ENCODE measurements at places on chromosomes 6 and 20. TPM values are rescaled to one million over a fixed set of nuclear protein-coding genes. Genes with fewer than 3 reads are reported as not detected.

HINT3 gene
- total RNA-seq, result 10.8 TPM

TEAD3 gene
- total RNA-seq, result 0.27 TPM

CST7 gene
- not detected for total RNA-seq

SNAI1 gene
- total RNA-seq, result 11.3 TPM

PRR18 gene
- not detected for total RNA-seq

CLIC1 gene
- 1,055 TPM for total RNA-seq

JAG1 gene
- total RNA-seq, result 96.5 TPM

C2 gene
- total RNA-seq, result not detected

PFDN6 gene
- 67.7 TPM for total RNA-seq

PTK6 gene
- not detected for total RNA-seq

OR2B6 gene
- total RNA-seq, result not detected

LINC00237 gene
- total RNA-seq, result not detected

Data from mammary microvascular endothelial cell (primary cell).